ENCODE measurements at places on chromosomes 4 and X.

DNA sequence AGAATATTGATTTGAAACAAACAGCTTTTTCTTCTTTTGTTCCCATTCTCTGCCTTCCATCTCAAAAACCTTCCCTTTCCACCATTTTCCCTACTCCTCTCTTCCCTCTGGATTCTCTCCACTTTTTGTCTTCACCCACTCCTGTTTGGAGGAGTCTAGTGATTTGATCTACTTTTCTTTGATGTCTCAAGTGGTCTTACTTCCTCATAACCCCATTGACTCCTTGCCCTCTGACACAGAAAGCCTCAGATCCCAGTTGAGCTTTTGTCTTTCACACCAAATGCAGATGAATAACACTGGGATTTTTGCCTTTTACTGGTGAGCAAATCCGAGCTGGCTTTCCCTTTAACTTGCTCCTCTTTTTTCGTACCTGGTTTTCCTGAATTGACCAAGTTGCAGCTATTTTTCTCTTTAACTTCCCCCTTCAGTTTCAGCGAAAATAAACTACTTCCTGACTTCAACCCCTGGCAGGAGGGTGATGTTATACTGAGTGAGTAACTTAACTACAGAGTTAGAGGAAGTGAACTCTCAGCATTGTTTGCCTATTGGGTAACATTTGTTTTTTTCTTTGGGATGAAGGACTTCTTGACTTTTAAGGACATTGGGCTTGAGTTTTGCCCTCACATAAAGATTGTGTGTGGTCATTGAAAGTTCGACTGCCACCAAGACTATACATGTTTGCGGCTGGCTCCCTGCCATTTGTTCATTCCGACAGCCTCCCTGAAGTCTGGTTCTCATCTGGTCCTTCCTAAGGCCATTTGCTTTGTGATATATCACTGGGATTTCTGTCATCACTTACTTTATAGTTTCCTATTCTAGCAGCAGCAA is 392.8 kb upstream of the NR3C2 start:
- no peak for DNase-seq

- DNase-seq, result no peak
Observed at GRCh38 chr4:139767168-139767567, 101.5 kb downstream of the MGST2 start.

DNA sequence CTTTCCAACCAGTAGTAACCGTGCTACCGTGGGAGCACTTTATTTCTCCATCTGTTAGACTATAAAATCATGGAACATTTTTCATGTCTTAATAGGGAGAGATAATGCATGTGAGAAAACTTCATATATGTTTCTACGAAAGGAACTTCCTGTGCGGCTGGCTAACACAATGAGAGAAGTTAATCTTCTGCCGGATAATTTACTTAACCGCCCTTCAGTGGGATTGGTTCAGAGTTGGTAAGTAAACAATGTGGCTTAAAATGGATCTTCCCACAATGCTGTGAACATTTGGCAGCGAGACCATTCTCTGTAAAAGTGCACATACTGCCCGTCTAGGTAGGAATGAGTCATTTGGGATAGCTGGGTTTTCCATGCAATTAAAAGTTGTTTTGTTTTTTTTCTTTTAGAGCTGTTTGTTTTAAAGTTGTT is 29.6 kb downstream of the PDK3 start:
- DNase-seq, result no peak

DNA sequence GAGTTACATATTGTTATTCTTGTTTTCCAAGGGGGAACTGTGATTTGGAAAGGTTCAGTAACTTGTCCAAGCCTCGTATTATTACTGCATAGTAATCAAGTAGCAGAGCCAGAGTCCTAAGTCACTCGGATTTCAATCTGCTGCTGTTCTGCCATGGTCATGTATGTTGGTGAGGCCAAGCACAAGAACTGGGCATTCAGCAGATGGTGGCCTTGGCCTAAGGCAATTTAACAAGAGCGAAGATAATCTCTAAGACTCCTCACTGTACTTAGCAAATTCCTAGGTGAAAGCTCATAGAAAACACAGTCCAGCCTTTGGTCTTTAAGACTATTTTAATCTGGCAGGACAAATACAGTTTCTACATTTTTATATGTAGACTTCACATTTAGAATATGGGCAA is 64.8 kb downstream of the NDST3 start:
- no peak for DNase-seq

DNA sequence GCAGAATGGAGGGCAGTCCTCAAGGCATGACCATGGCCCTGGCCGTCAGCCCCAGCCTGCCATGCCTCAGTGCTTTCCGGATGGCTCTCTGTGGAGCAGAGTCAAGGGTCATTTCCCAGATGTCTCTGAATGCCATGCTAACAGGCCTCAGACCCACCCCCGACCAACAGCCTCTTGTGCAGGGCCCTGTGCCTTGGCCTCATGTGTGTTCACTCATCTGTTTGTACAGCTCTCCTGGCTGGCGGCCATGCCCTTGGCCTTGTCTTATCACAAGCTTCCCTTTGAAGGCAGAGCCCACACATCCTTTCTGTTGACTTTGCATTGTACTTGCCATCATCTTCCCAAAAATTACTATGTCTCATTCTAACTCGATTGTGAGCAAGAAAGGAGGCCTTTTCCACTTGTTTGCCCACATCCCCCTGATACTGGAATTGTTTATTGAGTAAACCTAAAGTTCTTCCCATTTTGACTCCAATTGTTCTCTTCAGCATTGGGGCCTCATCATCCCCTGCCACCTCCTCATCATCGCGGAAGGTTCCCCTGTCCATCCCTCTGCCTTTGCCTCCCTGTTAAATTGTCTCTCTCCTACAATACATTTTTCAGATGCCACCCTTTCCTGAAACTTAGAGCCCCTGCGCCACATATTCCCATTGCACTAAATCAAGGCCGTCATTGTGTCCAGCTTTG is 6.3 kb downstream of the CA5B start:
- no peak for DNase-seq
